Activated T-helper 1 cell treated with Interleukin-2 at 50 U/mL for 16 hours (primary cell): ENCODE measurements at places on chromosomes 2 and 18.

GRCh38 chr2:198054299-198054698 is 249.9 kb downstream of the PLCL1 start:
- DNase-seq: peak; percentile 6

- DNase-seq: no peak
Measured at GRCh38 chr2:113160962-113161361, 12.8 kb upstream of the PSD4 start.

DNA sequence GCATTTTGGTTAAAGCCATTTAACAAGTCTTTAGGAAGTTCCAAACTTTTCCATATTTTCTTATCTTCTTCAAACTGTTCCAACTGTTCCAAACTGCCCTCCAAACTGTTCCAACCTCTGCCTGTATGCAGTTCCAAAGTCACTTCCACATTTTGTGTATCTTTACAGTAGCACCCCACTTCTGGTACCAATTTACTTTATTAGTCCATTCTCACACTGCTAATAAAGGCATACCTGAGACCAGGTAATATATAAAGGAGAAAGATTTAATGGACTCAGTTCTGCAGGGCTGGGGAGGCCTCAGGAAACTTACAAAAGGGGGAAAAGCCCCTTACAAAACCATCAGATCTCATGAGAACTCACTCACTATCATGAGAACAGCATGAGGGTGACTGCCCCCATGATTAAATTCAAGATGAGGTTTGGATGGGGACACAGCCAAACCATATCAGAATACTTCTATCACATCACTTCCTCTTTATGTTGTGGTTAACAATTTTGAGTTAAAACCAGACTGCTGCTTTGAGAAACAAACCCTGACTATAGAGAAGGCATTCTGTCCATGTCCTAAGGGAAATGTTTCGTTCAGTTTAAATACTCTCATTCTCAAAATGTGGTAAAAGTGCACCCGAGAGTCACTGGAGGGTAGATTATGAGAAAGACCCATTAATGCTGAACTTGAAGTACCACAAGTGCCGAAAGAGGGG is 11.0 kb downstream of the IL18R1 start:
- DNase-seq: no peak

GRCh38 chr2:26088038-26088643 is 54.3 kb downstream of the RAB10 start:
- DNase-seq: no peak

- no peak for DNase-seq
Measured at GRCh38 chr2:99338029-99338585, 918 bp downstream of the EIF5B start.

DNA sequence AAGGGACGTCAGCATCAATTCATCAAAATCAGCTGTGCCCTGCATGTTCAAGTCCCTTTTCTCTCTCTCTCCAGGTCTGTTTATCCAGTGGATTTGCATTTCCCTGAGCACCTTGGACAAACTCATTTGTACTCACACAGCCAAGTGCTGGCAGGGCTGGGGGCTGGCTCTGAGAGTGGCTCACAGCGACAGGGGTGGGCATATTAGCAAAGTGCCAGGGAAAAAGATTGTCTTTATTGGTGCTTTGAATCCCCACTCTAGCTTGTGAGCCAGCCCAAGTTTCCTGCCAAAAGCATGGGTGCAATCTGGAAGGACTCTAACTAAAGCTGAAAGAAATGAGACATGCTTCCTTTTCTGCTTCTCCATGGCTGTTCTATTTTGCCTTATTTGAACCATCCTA is 56.6 kb downstream of the ACOXL start:
- no peak for DNase-seq

DNA sequence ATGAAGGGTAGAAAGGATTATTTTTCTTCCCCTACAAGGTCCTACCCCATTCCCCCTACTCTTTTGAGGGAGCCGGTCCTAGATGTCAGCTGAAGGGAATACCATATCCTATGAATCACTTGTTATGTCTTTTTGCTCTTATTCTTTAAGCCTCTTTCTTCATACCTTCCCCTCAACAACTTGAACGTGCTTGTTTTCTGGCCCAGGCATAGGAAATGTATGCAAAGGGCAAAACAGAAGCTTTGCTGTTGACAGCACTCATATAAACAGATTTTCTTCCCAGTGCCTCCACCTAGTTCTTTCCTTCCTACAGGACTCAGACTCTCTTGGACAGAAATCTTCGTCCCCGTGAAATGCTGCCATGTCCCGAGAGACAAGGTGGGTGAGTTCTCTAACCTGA is 64.6 kb downstream of the TMEM17 start:
- DNase-seq: no peak

DNA sequence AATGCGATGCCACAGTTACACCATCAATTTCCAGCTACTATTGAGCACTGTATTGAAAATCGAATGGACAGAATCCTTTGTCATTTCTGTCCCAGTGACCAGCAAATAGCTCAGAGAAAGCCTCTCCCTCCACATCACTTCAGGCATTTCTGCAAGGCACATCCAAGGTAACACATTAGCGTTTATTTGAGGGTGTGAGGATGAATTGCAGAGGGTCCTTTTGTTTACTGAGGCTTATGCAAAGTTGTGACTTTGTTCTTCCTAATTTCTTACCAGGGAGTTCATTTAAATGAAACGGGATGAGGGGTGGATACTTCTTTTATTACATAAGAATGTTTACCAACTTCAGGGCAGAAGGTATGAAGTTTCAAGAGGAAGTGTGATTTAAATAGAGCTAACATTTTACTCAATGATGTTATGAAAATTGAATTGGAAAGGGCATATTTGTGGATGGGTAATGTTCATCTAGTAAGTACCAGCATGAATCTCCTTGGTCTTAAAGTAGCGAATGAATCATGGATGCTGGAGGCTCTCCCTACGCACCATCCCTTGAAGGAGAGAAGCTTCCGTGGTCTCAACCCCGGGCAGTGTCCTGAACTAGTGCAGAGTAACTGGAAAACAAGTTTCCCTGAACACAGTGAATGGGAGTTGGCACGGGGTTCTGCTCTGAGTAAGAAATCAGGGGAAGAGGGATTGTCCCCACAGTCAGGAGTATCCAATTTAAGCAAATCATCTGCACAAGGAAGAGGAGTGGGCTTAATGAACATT is 756.5 kb downstream of the GALR1 start:
- no peak for DNase-seq

GRCh38 chr2:195722075-195722474 is 65.0 kb downstream of the SLC39A10 start:
- no peak for DNase-seq

DNA sequence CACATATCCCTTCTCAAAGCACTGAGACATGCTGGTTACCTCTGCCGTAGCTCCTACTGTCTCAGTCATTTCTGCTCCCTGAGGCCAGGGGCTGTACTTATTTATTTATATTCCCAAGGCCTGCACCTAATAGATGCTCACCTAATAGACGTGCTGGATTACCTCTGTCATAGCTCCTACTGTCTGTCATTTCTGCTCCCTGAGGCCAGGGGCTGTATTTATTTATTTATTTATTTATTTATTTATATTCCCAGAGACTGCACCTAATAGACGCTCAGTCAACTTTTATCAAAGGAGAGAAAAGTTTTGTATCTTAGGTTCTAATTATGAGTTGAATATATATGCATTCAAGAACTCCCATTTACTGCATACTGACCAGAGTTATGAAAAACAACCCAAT is 414.0 kb upstream of the TRIB2 start:
- no peak for DNase-seq

DNA sequence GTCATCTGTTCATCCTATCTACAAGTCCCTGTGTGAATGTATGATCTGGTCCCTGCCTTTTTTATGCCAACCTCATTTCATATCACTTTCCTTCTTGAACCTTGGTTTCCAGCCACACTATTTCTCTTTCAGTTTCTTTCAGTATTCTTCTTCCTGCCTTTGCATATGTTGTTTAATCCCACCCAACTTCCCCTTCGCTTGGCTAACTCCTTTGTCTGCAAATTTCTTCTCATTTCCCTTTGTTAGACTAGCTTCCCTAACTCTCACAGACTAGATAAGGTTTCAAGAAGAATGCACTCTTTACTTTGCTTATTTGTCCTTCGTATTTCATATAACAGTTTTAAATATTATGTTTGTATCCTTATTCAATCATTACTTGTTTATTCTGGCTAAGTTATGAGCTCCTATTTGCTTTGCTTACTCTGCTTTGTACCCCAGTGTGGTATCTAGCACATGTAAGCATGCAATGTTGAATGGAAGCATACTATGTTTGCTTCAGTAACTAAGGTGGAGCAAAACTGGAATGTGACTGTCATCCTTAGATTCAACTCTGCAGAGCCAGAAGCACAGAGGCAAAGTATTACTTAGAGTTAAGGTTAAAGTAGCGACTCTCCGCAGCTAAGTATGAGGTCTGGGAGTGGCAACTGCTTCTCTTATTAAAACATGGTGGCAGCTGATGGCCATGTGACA is 681.3 kb downstream of the CPS1 start:
- no peak for DNase-seq

GRCh38 chr2:33498291-33498956 is 22.0 kb downstream of the RASGRP3 start:
- DNase-seq: no peak

DNA sequence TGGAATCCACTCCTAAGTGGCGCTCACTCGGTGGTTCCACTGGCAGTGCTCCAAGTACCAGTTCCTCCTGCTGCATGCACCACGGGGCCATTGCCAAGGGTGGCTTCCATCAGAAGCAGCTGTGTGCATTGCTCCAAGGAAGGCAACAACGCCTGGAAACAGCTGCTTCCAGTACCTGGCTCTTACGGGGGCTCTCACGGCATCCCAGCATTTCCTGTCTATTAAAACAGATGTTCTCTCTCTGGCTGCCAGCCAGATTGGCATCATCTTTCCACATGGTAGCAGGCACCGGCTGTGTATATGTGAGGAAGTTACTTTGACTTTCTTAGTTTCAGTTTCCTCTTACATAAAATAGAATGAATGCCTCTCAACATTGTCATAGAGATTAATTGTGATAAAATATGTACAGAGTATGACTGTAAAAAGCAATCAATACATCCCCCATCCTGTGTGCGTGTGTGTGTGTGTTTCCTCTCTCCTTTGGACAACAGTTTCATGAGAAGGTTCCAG is 84.9 kb downstream of the CMPK2 start:
- no peak for DNase-seq
